ENCODE measurements at places on chromosomes 1 and 21.

DNA sequence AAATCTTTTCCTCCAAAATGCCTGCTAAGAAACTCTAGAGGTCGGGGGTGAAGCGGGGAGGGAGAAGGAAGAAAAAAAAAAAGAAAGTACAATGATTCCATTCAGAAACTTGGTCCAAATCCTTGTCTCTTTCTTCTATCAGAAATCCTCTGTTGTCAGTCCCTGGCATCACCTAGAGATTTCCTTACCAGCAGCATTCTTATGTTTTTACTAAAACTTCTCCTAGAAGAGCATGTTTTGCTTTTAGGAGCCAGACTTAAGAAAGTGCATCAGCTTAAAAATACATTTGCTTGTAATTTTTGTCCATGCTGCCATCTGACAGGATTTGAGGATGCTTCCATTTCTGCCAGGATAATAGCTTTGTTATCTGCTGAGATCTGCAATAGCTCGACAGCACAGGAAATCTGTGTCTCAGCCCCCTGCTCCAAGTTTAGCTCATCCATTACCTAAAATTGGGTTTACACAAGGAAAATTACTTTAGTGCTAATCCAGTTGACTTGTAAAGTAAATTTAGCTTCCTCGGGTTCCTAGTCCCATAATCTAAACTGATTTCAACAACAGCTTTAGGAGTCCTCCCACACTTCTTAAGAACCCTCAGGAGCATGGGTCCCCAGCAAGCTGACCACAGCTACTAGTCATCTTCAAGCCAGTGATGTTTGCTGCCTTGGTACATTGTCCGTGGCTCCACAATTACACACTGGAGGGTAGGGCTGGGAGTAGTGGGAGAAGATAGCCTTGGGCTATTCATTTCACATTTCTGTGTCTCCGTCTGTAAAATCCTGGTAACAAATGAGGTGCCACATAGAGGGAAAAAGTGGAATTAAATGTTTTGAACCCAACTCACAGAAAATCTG lies 92.3 kb upstream of the UBE2U start:
- DNase-seq = no peak

DNA sequence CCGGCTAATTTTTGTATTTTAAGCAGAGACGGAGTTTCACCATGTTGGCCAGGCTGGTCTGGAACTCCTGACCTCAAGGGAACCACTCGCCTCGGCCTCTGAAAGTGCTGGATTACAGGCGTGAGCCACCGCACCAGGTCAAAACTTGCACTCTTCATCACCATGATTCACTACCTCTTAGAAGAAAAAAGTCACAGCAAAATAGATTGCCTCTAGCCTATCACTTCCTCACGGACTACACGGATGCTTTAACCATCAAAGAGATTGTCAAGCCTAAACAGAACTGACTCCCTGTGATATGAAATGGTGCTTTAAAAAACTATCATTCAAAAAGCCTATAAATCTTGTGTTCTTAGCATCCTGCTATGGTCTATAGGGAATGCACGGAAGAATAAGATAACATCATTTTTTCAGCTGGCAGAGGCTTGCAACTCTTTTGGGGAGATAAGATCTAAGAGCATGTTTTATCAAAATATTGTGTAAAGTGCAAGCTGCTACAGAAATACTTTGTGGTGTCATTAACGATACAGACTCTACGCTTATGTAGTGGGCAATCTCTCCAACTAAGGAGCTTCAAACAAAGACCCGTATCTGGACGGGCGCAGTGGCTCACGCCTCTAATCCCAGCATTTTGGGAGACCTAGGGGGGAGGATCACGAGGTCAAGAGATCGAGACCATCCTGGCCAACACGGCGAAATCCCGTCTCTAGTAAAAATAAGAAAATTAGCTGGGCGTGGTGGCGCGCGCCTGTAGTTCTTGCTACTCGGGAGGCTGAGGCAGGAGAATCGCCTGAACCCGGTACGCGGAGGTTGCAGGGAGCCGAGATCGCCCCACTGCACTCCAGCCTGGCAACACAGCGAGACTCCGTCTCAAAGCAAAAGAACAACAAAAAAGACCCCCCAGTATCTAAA lies 966 bp downstream of the TFB2M start:
- no peak for DNase-seq

- no peak for DNase-seq
These were observed 13.9 kb downstream of the PALMD start for GRCh38 chr1:99659755-99660210.

GRCh38 chr1:224216382-224216781 lies 33.3 kb downstream of the DEGS1 start:
- DNase-seq = no peak

DNA sequence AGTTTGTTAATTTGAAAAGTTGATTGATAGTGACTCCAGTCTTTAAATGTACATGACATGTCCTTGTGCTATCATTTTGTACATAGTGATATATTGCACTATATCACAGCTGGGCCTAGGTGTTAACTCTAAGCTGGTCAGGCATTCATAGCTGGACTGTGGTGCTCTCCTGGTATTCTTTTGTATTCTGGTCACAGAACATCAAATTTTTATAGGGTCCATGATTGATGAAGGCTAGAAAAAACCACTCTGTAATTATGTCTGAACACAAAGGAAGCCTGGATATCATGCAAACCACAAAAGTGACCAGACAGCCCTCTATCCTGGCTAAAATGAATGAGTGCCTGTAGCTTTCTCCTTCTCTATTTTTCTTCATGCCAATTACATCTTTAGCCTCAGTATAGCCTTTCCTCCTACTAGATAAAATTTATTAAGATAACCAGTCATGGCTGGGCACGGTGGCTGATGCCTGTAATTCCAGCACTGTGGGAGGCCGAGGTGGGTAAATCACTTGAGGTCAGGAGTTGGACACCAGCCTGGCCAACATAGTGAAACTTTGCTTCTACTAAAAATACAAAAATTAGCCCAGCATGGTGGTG lies 134.9 kb upstream of the B3GALT2 start:
- DNase-seq = no peak

GRCh38 chr1:60598041-60598910 lies 484.1 kb upstream of the NFIA start:
- DNase-seq = no peak

- DNase-seq = no peak
These were observed 1.8 kb downstream of the LAMC1 start for GRCh38 chr1:183025010-183025337.

GRCh38 chr1:156709757-156710489 lies 4.5 kb upstream of the CRABP2 start:
- DNase-seq = no peak

DNA sequence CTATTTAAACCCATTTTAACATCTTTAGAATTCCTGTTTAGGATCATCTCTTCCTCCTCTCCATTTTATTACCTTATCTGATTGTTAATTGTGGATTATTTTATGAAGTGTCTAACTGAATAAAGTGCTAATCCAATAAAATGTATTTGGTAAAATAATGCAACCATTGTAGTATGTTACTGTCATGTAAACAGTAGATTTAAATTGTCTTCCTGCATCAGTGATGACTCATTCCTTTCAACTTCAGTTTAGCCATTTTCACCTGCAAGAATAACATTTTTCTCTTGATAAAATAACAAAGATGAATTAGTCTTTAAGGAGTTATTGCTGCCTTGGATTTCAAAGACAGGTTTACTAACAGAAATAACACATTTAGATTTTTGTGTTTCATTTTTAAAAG lies 5.4 kb downstream of the PPP2R5A start:
- no peak for DNase-seq

DNA sequence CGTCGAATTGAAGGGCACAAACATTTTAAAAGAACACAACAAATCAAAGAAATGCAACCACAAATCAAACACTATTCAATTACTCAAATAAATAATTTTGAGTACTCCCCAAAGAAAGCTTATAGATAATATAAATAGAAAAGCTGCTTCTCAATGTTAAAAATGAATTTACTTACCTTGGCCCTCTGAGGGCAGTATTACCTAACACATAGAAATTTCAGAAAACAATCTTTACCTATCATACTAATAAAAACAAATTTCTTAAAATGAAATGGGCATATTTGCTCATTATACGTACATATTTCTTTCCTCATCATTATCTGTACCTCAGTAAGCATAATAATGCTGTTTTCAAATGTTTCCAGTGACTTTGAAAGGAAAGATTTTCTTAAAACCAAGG lies 141.8 kb downstream of the AKT3 start:
- DNase-seq = no peak

DNA sequence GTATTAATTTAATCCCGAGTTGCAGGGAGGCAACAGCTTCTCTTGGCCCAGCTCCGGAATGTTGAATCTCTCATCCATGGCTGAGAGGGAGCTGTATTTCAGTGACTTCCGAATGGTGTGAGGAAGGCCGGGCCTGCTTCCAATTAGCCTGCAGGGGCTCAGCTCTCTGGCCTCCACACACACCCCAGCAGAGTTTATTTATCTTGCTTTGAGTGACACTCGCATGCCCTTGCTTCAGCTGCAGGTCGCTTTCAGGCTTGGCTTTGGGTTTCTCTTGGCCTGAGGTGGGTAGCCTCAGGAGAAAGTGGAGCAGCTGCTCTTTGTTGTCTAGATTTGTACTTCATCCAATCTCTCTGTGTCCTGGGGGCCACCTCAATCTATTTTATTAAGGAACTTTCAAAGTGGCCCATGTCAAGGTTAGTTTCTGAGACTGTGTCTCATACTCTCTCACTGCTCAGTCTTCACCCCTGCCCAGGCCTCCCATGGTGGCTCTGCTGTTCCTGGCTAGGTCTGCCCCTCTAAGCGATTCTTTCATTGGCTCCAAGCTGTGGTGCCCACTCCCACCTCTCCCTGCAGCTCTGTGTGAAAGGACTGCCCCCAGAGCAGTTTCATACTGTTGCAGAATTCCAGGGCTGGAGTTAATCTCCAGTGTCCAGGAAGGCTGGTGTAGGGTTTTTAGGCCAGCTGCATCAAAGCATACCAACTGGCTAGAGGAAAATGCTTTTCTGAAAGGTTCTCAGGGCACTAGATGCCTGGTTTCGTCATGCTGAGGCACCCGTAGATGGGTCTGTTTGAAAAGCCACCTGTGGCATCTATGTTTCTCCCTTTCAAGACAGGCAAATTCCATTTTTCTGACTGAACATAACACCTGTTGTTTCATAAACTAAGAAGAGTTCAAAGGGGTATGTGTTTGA lies 153.5 kb downstream of the PLXNA2 start:
- no peak for DNase-seq

DNA sequence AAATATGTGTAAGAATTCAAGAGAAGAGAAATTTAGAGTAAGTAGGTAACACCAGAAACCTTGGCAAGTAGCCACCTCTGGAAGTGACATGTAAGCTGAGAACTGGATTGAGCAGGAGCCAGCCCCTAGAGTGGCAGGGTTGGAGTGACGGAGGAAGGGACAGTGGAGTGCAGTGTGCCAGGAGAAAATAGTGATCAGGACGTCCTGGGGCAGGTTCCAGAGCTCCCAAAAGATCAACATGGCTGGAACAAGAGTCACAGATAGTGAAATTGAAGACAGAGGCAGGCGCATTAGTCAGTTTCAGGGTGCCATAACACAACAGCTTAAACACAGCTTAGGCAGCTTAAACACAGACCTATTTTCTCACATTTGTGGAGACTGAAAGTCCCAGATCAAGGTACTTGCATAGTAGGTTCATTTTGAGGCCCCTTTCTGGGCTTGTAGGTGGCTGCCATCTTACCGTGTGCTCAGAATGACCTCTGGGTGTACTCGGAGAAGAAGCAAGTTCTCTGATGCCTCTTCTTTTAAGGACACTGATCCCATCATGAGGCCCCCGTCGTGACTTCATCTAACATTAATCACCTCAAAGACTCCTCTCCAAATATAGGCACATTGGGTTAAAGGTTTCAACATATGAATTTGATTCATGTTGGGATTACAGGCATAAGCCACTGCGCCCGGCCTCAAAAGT lies 37.2 kb downstream of the GNPAT start:
- DNase-seq = no peak

DNA sequence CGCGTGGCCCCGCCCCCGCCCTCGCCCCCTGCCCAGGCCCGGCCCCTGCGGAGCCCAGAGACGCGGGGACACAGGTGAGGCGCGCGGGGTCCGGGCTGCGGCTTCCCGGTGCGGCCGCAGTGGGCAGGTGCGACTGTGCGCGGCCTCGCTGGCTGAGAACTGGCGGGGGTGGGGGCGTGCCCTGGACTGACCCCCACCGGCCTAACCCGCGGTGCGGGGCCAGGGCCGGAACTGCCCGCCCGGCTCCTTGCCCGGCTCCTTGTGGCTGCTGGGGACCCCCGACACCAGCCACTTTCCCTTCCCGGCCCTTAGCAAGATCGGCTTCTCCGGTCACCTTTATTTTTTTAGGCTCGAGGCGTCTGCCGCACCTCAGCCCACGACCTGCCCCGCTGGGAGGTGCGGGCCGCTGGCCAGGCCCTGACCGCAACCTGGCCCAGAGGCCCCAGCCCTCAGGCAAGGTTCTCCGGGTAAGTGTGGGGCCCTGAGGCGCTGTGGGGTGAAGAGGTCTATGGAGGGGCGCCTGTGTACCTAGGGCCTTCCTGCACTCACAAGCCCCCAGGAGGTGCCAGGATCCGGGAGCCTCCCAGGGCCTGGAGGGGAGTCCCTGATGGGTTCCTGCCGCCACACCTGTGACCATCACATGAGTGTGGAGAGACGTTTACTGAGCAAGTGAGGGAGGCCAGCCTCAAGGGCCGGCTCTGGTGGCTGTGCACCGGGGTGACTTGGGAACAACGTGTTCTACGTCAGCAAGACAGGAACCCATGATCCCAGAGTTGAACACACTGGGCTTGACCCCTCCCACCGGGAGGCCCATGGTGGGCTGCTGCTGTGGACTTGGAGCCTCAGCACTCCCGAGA lies at the start of gene SMIM1:
SMIM1 (plus strand) TSS at position 35 of the 857 bp plus-strand sequence. CDS start 2,625 bp downstream, outside the sequence.
- no peak for DNase-seq

DNA sequence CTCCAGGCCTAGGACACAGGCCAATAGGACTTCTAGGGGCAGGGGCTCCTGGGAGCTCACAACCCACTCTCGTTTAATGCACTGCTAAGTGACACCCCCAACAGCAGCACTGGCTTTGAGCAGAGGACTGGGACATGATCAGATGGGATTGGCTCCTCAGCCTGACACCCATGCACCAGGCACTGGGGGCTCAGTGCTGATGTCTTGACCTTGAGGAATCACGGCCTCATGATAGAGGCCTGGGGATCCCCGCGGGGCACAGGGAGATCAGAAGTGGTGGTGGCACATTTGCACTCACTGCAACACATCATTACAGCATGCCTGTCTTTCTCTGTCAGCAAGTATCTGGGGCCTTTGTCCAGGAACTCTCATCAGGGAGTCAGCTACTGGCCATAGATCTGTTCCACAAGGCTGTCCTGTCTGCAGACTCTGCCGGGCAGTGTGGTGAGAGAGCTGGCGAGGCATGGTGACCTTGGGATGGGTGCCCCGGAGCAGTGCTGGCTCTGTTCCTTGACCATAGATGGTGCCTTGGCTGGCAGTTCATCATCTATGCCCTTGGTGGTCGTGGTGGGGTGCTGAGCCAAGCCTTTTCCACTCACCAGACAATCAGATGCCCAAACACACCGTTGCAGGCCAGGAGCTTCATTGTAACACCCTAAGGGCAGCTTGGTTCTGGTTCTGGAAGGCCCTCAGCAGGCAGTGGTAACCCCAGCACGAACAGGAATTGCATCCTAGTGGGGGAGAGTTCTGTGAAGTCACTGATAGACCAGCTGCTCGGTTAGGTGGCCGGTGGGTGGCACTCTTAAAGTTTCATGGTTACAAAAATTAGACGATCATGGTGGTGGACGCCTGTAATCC lies 22.2 kb upstream of the PARP1 start:
- no peak for DNase-seq

Measured in CD4-positive, alpha-beta T cell treated with Interleukin-6 at 100 ng/mL for 8 hours (primary cell).